ENCODE measurements at places on chromosomes 7 and 10.

GRCh38 chr7:25050223-25050622 is 70.2 kb upstream of the OSBPL3 start:
- DNase-seq: no peak

DNA sequence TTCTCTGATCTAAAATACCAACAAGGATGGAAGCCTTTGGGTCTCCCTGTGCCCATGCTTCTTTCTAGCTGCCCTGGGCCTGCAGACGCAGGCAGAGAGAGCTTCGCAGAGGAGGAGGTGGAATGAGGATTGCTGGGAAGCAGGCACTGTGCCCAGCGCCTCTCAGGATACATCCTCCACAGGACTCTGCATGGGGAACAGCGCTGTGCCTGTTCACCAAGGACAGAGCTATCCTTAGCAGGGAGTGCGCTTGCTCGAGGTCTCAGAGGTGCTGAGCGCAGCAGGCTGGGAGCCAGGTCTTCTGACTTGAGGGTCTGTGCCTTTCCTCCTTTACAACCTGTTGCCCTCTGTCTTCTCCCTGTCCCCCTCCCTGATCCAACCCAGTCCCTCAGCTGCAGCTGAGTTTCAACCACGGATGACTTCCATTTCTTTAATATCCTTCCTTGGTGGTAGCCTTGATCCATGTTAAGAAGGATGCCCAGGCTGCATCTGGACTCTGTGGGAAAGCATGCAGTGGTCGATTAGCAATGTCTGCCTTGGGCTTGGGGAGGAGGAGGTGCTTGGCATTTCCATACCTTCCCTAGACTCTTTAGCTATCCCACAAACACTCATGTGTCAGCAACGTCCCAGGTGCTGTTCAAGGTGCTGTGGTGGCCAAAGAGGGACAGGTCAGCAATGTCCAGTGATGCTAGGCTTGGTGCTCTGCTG is 219.6 kb upstream of the GPR26 start:
- DNase-seq: no peak

DNA sequence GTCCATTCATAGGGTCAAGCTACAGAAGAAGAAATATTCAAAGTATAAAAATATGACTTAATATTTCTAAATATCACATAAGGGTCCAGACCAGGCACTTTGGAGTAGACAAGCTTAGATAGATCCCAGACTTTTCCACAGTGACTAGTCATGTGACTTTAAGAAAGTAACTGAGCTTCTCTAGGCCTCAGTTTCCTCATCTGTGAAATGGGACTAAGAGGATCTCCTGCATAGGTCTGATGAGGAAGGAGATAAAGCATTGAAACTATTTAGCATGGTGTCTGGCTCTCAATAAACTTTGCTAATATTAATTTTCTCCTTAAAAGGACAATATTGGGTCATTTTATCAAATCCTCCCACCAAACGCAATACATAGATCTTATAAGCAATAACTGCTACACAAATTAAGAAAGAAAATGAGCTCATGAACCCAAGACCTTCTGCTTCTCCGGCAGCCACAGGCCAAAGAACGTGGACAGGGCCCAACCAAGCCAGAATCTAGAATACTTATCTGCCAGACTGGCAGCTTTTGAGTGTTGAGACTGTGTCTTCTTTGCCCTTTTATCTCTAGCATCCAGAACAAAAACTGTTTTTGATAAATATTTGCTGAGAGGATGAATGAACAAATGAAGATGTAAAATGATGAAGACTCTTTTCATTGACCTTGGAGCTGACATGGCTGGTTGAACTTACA is 1.6 kb upstream of the TARP start:
- no peak for DNase-seq

DNA sequence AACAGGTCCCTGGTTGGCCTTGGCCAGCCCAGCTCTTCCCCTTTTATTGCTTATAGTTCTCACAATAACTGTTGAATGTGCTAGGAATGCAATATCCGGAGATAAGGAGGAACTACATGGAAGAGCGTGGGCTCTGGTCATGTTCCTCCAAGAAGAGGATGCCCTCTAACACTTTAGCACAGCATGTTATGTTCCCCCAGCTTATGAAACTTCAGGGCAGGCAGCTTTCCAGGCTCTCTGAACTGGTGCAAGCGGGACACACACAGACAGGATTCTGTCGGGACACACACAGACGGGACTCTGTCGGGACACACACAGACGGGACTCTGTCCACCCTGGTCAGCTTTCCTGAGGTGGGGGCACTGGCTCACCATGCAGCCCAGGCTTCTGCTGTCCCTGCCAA is 141.6 kb downstream of the PKD1L1 start:
- DNase-seq: no peak

DNA sequence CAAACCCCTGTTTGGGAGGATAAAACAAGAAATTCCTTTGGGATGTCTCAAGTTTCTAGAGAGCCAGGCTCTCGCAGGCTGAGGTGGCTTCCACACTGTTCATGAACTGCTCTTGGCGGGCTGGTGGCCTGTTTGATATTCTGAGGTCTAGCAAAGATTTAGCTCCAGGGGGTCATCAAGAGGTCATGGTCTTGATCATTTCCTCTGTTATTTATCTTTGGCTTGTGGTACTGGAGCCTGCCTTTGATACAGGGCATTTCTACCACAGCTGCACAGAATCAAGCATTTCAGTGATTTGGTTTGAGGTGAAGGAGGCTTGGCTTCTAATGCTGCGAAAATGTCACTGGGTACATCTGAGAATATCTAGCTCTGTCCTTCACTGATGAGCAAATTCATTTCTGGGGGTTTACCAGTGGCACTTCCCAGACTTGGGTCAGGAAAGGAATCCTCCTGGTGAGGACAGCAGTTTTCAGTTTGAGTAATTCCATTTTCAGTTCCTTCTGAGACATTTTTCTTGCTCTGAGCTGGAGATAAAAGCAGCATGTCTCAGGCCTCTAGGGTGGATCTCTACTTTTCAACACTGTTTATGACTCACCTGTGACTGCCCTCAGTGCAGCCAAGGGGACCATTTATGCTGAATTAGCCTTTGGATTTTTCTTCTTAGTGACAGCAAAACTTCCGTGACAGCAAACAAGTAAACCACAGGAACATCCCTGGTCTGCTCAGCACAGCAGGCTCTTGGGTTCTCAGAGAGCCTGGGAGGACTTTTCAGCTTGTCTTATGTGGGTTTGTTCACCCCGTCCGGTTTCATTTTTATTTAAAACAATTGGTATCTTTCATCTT is 312.0 kb downstream of the RNLS start:
- DNase-seq: no peak

- no peak for DNase-seq
Observed at GRCh38 chr10:32114508-32114907, 58.3 kb upstream of the KIF5B start.

- no peak for DNase-seq
Observed at GRCh38 chr10:68559841-68560185, 324 bp upstream of the TET1 start.

DNA sequence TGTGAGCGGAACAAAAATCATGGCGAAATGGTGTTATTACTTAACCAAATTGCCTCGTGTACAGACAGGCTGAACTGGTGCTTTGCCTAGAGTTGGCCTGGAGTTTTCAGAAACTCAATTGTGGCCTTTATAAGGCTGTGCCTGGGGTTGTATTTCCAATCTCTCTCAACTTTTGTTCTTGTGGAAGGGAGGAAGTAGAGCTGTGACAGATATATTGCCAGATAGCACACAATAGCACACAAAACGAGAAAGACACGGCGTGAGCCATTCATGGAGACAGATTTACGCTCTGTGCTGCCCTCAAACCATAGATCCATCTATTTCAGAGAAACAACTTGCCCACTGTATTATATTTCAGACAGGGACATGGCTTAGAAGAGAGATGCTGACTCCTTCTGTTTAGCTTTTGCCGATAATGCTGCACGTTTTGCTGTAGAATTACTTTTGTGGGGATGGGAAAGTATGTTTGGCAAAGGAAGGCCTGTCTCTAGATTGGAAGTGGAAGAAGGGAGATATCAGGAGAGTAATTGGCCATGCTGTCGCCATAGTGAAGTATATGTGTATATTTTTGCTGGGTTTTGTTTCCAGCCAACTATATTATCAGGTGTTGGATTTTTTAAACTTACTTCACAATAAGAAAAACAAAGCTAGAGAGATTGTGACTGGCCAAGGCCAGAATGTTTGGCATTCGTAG is 80.4 kb downstream of the AUTS2 start:
- DNase-seq: no peak

Data from WTC11 (cell line).